ENCODE measurements at places on chromosomes 11 and 22.

- no peak for DNase-seq
Measured at GRCh38 chr11:12499071-12499470, 121.7 kb downstream of the PARVA start.

DNA sequence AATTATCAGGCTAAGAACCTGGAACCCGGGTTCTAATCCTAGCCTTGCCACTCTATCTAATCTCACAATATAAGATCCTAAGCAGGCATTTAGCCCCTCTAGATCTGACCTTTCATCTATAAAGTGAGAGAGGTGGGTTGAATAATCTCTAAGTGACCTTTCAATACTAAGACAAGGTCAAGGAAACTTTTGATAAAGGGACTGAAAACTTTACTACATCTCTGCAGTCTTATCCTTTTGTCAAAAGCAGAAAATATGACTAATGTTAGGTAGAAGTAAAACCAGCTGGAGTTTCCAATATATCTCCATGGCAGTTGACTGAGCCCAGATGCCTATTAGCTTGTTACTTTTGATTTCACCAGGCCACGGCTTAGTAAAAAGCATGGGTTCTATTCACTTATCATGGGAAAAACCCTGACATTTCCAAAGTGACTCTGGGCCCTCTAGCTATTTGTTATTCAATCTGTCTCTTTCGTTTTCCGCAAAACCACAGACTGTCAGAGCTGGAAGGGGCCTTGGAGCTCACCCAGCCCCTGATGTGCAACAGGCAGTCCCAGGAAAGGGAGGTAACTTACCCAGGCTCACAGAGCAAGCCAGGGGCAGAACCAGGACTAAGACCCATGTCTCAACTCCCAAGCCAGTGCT lies 75.8 kb downstream of the RAB30 start:
- DNase-seq, result no peak

DNA sequence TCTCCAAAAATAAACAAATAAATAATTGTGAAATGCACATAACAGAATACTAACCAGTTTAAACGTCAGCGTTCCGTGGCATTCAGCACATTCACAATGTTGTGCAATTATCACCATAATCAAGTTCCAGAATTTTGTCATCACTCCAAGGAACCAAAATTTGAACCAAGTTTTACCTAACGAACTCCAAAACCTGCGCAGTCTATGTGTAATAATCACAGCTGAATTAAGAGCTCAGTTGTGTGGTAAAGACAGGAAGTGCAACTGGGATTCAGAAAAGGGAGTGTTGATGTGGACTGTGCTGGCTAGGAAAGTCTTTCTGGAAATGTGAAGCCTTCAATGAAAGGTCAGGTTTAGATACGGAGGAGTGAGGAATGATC lies 5.4 kb upstream of the MCAM start:
- no peak for DNase-seq

- DNase-seq, result no peak
Measured at GRCh38 chr11:37788141-37788877, 1190.3 kb upstream of the RAG2 start.
